KG1 (cell line): ENCODE measurements at places on chromosomes 3 and 15.

DNA sequence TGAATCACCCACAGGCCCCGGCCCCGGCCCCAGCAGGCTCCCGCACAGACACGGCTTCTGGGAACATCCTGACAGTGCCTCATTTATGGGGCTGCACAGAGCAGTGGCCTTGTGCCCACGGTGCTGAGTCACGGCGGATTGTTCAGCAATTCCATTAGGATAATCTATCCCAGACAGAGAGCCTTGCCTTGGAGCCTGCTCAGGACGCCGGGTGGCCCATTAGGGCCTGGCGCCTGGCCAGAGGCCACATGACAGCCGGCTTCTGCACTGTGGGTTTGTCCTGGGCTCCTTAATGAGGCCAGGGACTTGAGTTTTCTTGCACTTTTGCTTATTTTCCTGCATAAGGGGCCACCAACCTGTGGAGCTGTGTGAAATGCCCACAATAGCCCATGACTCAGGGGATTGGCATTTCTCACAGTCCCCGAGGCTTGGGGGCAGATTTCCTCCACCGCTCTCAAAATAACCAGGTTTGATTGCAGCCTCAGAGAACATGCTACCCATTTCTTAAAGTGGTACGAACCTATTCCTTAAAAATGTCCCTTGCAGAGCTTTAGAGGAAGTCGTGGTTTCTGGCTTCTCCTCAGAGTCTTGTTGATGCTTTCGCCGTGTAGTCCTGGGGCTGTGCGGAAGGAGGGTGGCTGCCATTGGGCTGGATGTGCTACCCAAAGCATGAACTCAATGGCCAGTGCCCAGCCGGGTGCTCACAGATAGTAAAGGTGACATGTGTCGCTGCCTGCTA lies 19.0 kb downstream of the SYNM start:
- DNase-seq, result no peak

DNA sequence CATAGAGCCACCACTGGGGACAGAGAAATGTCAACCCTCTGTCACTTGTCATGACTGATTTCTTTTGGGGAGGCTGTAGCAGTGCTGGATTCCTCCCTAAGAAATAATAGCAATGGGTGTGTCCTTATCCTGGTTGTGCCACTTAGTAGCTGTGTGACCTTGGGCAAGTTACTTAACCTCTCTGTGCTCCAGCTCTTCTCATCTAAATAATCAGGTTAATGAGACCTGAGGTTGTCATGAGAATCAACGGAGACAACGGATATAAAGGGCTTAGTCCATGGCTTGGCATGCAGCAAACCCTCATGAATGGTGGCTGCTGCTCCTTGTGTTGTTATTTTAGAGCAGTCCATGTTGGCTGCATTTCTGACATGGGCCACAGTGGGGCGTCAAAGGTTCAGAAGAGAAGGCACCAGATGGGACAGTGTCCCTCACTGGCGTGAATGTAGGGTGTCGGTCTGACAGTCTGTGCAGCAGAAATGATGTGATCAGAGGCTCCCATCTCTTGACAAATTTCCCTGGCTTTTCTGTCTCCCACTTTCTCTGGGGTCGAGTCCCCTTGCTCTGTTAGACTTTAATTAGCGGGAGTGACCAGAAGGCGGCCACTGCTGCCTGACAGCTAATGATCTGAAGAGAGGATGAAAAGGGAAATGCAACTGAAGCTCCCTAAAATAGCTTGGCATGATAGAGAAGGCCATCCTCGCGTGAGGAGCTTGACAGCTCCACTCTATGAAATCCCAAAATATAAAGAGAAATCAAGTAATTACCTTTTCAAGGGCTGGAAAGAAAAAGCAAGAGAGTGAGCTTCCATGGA lies 209.4 kb downstream of the CADPS start:
- DNase-seq, result no peak

DNA sequence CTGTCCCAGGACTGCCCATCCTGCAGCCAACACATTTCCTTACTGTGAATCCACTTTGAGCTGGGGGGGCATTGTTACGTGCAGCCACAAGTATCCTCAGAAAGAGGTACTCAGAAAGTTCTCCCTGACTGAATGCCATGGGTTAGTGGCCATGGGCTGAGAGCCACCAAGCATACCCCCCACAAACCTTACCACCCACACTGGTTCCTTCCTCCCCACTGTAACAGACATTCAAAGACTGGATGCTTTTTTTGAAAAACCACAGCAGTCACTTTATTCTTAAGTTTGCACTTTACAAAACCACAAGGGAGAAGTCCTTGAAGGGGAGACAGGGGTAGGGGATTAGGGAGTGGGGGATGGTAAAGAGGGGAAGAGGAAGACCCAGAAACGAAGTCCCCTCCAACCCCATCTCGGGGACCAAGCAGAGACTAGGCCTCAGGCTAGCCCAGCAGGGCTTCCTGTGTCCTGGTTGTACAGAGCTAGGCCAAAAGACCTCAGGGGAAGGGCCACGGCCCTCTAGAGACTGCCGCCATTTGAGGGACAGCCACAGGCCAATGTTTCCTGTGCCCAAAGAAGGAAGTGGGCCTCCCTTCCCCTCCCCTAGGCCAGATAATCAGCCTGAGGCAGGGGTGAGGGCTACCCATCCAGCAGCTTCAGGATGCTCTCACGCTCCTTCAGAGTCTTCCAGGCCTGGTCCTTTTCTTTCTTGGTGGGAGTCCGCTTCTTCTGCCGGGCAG lies 10.1 kb upstream of the CAMK1 start:
- peak; percentile 97 for DNase-seq

- DNase-seq, result no peak
Observed at GRCh38 chr15:64144192-64144564, 7.4 kb upstream of the SNX22 start.

DNA sequence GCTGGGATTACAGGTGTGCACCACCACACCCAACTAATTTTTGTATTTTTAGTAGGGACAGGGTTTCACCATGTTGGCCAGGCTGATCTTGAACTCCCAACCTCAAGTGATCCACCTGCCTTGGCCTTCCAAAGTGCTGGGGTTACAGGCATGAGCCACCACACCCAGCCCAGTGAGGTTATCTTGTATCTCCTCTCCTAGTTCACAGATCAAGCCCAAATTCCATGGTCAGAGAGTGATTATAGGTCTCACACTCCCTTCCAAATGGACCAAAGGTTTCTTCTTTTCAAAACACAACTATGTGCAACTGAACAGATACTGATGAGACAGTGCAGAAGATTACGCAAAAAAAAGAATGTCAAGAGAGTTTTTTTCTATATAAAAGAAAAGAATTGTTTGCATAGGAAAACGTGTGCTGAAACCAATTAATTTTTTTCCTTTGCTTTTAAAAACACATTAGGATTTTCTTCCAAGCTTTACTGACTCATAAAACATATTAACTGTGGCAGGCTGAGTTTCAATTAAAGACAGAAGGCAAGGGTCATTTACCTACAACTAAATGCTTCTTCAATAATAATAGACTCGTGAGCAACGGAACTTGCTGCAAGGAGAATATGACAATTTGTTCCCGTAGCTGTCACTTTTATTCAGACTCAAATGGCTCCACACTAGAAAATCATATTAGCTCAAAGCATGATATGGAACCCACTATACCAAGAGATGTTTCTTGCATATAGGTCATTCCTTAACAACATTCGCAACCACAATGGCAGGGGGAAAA lies 30.4 kb upstream of the THUMPD3 start:
- no peak for DNase-seq

- no peak for DNase-seq
Observed at GRCh38 chr15:67349634-67350033, 95.0 kb downstream of the IQCH start.

DNA sequence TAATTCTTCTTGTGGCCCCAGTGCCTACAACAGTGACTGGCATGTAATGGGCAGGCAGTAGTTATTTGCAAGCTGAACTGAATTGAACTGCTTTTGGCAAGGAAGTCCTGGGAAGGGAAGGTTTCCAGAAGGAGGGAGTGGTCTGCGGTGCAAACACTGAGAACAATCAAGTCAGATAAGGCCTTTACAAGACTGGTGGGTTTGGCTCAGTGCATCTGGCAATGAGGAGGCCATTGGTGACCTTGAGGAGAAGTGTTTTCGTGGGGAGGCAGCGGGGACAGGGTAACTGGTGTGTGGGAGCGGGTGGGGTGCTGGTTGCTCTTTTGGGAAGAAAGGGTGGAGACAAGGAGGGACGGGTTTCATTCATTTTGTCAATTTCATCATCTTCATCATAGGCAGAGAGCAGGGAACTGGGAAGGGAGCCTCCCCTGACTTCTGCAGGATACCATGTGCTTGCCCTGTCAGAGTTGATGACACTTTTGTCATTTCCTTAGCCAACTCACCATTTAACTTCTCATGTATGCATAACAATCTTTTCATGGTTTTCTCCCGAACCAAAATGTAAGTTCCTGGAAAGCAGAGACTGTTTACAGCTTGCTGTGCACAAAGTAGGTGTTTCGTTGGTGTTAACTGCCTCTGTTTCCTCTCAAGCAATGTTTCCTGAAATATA lies 8.4 kb upstream of the EHD4 start:
- DNase-seq, result no peak

- no peak for DNase-seq
Observed at GRCh38 chr3:172654470-172654869, 56.4 kb downstream of the NCEH1 start.

- no peak for DNase-seq
Observed at GRCh38 chr3:98814817-98815420, 51.8 kb downstream of the ST3GAL6 start.

DNA sequence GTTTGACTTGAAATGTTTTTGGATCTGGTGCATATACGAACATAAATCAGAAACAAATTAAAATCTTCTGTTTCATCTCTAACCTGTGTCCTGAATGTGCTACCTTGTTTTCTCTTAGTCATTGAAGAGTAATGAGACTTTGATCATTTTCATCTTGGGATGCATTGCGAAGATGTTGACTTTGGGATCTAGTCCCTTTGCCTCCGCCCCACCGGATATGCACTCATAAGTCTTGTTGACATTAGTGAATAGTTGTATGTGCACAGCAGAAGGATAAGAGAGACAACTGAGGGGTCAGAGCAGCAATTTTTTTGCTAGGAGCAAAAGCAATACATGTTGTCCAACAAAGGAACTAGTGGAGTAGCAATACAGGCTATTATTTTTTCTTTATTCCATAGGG lies 35.9 kb upstream of the SPRED1 start:
- no peak for DNase-seq

DNA sequence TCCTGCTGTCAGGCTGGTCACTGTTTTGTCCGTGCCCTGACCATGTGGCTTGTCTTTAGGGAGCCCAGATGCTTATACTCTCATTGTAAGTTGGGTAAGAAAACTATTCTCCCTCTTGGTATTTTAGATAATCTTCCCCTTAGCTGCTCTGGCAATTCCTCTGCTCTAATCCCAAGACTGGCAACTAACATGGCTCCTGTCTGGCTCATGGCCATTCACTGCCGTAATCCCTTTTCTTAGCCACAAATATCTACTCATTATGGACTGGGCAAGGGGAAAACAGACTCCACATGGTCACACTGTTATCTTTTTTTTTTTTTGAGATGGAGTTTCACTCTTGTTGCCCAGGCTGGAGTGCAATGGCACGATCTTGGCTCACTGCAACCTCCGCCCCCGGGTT lies 38.8 kb downstream of the TYRO3 start:
- no peak for DNase-seq

DNA sequence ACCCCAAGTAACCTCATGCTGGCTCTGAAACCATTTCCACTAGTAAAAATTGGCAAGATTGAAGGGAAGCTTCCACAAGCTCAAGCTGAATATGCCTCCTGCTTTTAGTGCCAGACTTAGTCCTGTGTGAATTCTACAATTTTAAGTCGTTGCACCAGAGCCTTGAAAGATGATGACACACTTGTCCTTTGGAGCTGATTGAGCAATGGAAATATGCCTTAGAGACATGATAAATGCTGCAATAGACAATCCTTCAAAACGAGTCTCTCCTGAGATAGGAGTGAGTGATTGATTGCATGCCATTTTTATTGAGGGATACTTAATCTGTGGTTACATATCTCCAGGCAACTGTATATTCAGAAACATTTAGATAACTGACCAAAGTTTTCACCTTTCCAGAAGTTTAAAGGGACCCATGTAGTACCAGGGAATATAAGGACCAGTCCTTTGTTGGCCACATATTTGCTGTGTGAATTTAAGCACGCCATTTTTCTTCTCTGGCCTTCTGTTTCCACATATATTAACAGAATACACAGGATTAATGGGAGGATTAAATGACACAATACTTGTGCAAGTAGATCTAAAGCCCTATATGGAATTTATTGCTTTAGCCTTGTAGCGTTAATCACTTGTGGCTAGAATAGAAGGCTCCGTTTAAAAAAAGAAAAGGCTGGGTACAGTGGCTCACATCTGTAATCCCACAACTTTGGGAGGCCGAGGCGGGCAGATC lies 65.1 kb downstream of the PPARG start:
- no peak for DNase-seq

DNA sequence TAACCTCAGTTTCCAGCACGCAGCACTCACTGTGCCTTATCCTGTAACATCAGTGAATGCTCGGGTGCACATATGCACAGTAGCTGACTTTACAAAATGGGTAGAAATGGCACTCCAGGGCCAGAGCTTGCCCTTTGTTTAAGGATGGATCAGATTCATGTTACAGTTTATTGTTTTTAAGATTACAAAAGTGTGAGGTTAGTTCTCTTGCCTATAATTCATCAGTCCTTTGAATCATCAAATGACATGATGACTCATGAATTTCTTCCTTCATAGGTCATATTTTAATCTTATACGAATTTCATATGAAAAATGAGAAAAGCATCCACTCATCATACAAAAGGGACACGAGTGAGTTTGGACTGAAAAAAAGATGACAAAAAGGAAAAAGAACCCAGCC lies 545.3 kb downstream of the GBE1 start:
- no peak for DNase-seq

DNA sequence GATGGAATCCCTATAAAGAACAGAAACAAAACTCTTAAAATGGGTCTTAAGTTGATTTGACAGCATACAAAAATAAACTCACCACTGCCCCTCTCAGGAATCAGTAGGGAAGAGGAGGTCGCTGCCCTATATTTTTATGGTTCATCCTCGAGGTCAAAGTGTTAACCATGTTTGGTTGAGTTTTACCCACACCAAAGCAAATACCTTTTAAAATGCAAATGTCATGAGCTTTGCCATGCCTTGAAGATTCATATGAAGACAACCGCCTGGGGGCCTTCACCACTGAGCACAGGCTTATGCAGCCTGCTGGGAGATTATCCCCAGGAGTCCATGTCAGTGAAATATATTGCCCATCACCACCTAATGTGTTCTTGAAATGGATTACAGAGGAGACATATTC lies 66.1 kb downstream of the GLB1 start:
- DNase-seq, result no peak

DNA sequence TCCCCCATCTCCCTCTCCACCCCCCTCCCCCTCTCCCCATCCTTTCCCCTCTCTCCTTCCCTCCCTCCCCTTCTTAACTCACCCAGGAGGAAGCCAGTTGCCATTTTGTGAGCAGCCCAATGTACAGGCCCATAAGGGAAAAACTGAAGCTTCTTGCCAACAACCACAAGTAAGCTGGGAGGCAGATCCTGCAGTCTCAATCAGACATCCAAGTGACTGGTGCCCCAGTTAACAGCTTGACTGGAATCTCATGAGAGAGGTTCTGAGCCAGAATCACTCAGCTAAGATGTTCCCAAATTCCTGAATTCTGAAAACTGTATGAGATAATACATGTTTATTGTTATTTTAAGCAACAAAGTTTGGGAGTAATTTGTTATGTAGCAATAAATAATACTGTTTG lies 90.7 kb downstream of the C3orf70 start:
- DNase-seq, result no peak

- DNase-seq, result no peak
Observed at GRCh38 chr3:127628788-127629466, at the start of gene PODXL2. Gene PODXL2, plus strand, starts transcription at chr3:127629185. Its CDS starts 35 bp downstream, at chr3:127629220.
